ENCODE measurements at places on chromosomes 1 and 21. TPM values are rescaled to one million over a fixed set of nuclear protein-coding genes. Genes with fewer than 3 reads are reported as not detected.

GRCh38 chr1:19055701-19056100, 99.2 kb upstream of the IFFO2 start:
- DNase-seq, result no peak

GRCh38 chr1:15958793-15959192, 17.1 kb downstream of the ZBTB17 start:
- DNase-seq, result no peak

- no peak for DNase-seq
Measured at GRCh38 chr1:95604771-95605170, 370.8 kb downstream of the RWDD3 start.

GRCh38 chr1:182442333-182442732, 7.6 kb upstream of the RGSL1 start:
- DNase-seq, result no peak

- no peak for DNase-seq
Measured at GRCh38 chr1:85568660-85569059, 11.9 kb upstream of the CCN1 start.

DNA sequence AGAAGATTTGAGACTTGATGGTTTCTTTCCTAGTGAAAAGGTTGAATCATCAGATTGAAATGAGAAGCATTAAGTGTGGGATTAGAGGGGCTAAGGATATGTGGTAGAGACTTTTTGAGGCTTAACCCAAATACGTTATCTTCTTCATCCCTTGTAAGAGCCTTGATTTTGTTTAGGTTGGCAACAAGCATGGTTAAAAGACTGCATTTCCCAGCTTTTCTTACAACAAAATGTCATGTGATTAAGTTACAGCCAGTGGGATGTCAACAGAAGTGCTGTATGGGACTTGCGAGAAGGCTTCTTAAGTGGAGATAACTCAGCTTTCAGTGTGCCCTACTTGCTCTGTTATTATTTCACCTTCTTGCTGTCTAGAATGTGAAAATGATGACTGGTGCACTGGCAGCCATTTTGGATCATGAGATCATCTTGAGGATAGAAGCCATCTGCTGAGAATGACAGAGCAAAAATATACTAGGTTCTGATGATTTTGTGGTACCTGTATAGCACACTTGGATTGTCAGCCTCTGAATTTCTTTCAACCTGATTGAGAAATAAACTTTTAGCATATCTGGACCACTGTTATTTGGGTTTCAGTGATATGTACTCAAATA, 41.3 kb upstream of the GNG12 start:
- no peak for DNase-seq

TTC4 gene
- total RNA-seq, result 21.6 TPM

DTL gene
- total RNA-seq, result 52.3 TPM

DNA sequence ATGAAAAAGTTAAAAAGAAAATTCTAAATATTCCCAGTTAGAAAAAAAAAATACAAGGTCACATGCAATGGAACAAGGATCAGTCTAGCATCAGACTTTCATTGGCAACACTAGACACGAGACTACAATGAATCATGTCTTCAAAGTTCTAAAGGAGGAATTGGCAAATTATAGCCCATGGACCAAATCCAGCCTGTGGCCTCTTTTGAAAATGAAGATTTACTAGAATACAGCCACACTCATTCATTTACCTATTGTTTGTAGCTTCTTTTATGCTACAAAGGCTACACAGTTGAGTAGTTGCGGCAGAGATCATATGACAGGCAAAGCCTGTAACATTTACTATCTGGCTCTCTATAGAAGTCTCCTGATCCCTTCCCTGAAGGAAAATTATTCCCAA, 71.4 kb downstream of the MRPL39 start:
- no peak for DNase-seq

DNA sequence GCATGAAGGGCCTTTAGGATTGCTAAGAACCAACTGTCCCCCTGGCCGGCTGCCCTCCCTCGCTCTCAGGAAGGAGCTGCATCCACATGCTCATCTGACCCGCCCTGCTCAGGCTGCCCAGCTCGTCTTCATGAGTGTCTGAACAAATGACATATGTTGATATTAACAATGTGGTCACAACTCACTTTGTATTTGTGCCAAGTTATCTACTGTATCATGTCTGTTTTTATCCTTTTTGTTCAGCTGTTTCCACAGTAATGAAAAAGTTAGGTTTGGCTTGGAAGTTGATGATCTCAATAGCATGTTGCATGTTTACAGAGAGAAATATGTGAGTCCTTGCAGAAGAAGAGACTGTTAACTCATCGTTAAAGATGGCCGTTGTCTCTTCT, 75.1 kb downstream of the PHTF1 start:
- DNase-seq, result no peak

DNA sequence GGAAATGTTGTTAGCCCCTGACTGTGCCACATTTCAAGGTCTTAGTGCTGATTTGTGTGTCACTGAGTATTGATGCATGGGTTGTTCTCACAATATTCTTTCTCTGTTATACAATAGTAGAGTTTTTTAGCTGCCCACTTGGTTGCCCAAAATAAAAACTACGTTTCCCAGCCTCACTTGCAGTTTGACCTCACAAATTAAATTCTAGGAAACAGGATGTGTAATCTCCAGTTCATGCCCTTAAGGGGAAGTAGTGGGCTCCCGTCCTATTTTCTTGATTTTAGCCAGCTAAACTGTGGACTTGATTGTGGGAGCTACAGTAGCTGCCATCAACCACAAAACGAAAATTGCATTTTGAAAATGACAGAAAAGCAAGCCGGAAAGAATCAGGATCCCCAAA, 27.3 kb upstream of the LAMC1 start:
- DNase-seq, result no peak

DNA sequence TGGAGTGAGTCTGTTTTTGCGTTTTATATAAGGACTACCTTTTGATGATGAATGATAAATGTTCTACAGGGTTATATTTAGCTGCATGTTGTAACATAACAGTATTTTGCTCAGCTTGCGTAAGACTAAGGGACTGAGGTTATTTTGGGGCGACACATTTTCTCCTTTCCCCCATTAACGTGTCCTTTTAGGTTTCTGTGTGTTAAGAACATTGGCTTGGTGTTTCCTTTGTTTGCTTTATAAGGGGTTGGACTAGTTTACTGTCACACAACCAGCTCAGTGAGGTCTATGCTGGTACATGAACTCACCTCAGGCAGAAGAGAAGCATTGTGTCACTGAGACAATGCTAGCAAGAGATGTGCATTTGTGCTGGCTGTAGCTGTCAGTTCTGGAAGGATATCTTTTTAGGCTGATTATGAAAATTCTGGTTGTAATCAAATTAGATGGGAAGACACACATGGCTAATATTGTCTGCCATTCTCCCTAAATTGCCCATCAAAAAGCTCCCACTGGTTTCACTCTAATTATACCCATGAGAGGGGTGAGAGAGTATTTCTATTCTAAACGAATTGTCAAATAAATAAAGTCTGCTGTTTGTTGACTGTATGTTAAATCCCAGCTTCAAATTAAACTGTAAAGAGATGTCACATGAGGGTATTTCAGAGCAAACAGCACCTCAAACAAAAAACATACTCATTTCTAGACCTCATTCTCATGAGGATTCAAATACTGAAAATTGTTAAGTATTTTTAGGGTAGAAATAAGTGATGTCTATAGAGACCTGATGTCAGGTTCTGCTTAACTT, 62.6 kb downstream of the CDC14A start:
- no peak for DNase-seq

DNA sequence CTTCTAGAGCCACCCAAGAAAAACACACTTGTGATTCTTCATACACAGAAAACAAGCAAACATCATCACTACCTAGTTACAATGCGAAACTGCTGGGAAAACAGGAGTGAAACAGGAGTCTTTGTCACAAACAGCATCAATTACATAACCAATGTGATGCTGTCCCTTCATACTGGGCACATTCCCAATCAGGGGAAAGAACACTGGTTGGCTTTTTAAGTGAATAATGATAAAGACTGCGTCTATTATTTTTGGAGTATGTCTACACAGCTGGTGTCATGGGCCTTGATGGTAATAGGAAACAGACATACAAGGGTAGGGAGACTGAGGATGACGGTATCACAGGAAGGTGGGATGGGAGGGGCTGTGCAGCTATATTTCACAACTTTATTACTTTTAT, 43.3 kb downstream of the SIPA1L2 start:
- DNase-seq, result no peak

TRIM58 gene
- total RNA-seq, result 1.6 TPM

OR2T10 gene
- not detected for total RNA-seq

- no peak for DNase-seq
Measured at GRCh38 chr1:68173936-68174737, 58.2 kb downstream of the WLS start.

- no peak for DNase-seq
Measured at GRCh38 chr21:15495965-15496364, 233.8 kb upstream of the USP25 start.

REN gene
- total RNA-seq, result not detected

CRYBG2 gene
- 14.4 TPM for total RNA-seq

DNA sequence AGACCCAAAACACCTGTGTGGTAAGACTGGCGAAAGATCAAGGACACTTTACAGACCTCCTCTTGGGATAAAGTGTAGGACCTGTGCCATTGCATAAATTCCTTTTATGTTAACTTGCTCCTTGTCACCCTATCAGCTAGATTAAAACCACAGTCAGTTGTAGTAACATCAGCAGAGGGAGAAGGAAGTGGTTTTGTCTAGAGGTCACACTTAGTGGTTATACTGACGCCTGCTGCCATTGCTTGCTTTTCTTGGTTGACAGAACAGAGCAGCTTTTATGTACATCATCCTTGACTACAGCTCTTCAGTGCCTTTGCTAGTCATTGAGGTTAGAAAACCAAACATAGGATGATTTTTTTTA, 101.4 kb downstream of the PBX1 start:
- no peak for DNase-seq

DNA sequence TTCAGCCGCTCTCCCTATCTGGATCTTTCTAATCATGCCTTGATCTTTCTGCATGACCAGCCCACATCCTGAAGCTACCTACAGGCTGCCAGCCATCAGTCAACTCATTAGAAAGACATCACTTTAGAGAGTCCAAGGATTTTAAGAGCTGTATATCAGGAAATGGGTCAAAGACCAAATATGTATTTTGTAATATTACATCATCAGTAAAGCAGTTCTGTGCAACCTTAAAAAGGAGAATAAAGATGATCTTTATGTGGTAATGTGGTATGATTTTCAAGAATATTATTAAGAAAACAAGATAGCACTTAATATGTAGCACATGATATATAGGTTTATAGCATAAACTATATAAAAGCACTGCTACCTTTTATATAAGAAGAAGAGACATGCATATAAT, 47.6 kb downstream of the SLC30A7 start:
- DNase-seq, result no peak

- DNase-seq, result no peak
Measured at GRCh38 chr1:9346566-9346965, 53.9 kb downstream of the SPSB1 start.

Measured in WTC11 (cell line).